Mesenteric fat pad (tissue), 1 donor: ENCODE measurements at places on chromosomes 4 and X. TPM values are rescaled to one million over a fixed set of nuclear protein-coding genes. Genes with fewer than 3 reads are reported as not detected.

CTAG1B gene
- total RNA-seq = not detected

PNMA6F gene
- not detected for total RNA-seq

VCX gene
- not detected for total RNA-seq

FGFR3 gene
- total RNA-seq = 0.90 TPM

KDR gene
- total RNA-seq = 37.4 TPM

GNL3L gene
- 34.7 TPM for total RNA-seq

AGTR2 gene
- total RNA-seq = not detected

FRG2 gene
- total RNA-seq = not detected

LRCH2 gene
- 2.6 TPM for total RNA-seq

SPANXA1 gene
- not detected for total RNA-seq

GRCh38 chrX:69319376-69319775 lies 154.1 kb upstream of the PJA1 start:
- DNase-seq = no peak

DNA sequence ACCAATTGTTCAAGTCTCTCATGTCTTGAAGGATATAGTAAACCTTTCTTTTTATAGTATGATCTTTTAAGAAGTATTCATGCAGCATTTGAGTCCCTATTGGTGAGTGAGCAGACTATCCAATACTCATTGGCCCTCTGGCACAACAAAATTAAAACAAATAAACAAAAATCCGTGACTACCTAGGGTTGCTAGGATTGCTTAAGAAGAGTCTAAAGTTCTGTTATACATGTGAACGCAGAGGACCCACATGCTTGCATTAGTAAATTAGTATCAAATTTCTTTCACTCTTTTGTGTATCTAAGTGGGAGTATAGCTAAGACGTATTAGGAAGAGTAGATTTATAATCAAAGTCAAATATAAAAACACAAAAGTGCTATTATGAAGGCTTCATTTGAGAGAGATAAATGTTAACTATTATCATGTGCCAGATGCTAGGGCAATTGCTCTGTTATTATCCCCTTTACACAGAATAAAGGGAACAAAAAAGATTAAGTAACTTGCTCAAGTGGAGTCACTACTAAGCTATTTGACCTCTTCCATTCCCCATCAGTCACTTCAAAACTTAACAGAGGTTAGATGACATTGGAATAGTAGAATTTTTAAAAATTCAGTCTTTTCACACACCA lies 29.2 kb upstream of the LARP1B start:
- DNase-seq = no peak

GRCh38 chr4:26094076-26094475 lies 180.1 kb downstream of the SMIM20 start:
- no peak for DNase-seq

- no peak for DNase-seq
Observed at GRCh38 chr4:183299464-183299863, 20.6 kb downstream of the CLDN22 start.

DNA sequence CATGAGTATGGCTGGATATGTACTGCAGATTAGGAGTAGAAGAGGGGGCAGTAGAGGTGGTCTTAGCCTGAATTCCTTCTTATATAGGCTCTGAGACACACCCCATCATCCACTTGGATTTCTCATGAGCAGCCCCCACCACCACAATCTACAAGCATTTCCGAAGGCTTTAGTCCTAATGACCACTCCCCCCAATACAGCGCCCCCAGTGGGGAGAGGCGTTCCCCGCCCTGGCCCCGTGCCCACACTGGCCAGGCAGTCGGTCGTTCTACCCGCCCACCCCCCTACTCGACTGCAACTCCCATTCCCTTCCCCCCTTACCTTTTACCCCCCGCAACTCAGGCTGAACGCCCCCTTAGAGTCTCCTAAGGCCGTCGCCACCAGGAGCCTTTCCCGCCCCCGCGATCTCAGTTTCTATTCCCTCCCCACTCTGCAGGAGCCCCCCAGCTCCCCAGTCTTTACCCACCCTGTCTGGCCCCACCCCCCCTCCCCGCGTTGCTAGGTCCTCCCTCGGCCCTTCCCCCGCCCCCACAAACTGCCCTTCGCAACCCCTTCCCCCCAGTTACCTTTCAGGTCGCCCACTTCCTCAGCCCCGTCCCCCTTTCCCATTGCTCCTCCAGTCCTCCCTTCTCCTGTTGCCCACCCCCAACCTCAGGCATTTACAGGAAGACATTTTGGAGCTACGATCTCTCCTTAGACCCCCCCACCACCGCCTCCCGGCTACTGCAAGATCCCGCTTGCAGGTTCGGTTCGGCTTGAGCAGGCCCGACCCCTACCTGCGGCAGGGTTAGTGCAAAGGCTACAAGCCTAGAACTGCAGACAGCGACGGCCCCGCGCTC lies 468 bp downstream of the ZMYM3 start:
- no peak for DNase-seq

DNA sequence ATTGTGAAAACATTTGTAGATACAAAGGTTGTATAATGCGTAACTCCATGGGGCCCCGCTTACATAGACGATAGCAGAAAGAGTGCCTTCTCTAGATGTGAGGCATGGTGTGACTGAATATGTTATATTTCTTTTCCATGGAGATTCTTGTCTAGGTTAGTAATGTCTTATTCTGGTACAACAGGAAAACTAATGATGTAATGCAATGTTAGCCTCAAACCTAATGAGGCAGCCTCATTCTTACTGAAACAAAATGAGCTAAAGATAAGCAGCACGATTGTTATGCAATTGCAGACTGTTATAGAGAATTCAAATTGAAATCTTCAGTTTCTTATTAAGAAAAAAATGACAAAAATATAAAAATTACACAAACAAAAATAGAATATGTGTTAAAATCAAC lies 171.1 kb upstream of the ANKRD50 start:
- no peak for DNase-seq

GRCh38 chr4:94766856-94767255 lies 9.1 kb downstream of the BMPR1B start:
- DNase-seq = no peak

DNA sequence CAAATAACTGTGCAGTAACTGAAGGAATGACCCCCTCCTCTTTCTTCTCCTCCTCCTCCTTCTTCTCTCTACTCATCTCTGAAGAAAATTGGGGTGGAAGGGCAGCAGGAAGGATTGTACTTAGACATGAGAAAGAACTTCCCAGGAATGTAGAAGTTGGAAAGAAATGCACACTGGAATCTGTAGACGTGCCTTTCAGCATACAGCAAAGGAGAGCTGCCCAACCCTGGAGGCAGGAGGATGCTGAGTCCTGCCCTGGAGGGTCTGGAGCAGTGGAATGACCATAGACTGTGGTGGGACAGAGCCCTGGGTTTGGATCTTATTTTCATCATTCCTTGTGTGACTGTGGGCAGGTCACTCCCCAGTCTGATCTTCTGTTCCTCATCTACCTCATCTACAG lies 80.1 kb downstream of the PJA1 start:
- no peak for DNase-seq

DNA sequence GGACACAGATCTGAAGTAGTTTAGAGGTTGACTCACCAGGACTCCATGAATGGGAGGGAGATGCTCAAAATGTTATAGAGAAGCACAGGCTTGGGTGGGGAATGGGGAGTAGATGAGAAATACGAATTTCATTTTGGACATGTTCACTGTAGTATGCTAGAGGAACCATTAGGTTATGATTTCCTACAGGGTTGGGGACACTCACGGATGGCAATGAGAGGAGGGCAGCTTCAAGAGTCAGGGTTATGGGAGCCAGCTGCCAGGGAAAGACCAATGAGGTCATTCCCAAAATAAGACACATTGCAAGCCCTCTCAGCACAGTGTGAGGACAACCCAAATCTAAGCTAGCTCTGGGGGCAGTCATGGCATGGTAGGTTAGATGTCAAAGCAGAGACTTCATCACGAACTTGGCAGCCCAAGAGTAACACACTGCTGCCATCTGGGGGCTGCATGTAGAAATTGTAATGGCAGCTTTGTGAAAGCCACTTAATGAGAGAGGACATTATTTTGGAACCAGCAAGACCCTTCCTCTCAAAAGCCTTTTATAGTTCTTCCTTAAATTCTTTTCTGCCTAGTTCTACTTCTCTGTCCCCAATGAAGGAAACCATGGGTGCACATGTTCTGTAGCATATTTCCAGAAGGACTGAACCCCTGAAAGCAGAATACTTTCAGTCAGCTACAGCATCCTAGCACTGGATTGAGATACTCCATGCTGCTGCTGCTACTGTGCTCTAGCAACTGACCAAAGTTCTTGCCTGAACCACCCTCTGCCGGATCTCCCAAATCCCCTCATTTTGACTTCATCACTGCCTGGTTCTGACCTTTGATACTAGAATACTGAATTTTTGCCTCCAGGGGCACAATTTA lies 16.2 kb upstream of the ZCCHC12 start:
- DNase-seq = no peak

- DNase-seq = no peak
Observed at GRCh38 chr4:77187322-77187721, 30.3 kb downstream of the CCNG2 start.

DNA sequence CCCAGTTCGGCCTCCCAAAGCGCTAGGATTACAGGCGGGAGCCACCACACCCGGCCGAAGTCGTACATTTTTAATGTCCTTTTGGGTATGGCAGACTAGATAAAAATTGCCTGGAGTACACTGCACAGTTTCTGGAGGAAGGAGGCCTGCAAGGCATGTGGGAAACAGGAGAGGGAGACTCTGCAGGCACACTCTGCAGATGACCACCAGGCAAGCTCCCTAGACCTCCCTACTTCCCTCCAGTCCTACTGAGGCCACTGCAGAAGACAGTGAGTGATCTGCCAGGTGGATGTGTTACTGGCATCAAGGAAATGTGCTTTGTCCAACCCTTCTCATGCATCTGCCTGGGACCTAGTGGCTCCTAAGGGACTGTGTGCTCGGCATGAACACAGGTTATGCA lies 11.4 kb downstream of the PDLIM3 start:
- DNase-seq = no peak

- DNase-seq = no peak
Observed at GRCh38 chrX:106284431-106285025, 116.4 kb downstream of the PWWP3B start.

DNA sequence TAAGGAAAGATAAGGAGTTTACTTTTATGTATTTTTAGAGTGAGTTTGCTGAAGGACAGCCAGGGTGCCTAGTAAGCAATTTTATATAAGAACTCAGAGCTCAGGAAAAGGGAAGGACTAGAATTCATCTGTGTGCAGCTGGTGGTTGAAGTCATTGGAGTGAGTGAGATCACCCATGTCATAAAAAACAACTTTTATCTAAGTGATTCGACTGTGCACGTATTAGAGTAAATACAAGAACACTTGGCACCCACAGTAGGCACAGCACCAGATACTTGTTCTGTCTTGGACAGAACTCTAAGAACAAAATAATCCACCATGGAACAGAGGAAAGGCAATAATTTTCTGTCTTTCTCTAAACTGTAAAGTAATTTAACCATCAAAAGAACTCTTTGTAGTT lies 31.6 kb downstream of the SYNPO2 start:
- DNase-seq = no peak

- DNase-seq = no peak
Observed at GRCh38 chrX:23228950-23229448, 105.7 kb upstream of the PTCHD1 start.

- DNase-seq = no peak
Observed at GRCh38 chrX:49129427-49129826, 5.9 kb upstream of the GPKOW start.

DNA sequence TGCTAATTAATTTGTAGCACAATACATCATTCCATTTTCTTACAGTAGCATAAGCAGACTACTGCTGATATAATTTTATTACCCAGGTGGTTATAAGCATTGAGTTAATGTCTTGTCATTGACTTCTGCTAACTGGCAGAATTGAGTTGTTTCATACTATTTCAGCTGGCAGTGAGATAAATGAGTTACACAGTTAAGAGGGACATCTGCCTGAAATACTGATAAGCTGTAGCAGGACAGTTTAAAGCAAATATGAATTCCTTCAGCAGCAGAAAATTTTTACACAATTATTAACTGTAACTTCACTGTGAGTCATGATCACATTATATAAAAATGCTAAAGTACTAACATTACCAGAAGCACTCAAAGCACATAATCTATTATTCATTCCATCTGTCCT lies 326.8 kb downstream of the INPP4B start:
- DNase-seq = no peak

DNA sequence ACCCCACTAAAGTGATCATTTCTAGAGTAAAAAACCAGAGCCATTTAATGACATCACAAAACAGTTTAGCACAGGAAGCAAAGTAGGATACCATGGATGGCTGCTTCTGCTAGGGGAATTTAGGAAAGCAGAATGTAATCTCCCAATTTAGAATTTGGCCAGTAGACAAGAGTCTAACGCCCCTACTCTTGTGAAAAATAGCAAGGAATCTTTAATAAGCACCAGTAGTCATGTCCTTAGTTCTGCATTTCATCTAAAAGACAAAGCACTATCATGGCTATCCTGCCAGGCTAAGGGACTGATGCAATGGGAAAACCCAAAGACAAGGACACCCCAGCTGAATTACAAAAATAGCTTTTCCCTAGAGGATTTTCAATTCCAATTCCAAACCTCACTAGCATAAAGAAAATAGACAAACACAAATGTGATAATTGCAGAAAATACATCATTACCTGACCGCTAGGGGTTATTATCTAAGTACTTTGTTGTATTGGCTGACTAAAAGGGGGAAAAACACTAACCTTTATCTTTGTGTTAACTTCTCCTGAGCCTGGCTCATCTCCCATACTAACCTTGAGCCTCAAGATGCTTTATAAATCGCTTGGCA lies 2.6 kb upstream of the AMMECR1 start:
- no peak for DNase-seq

DNA sequence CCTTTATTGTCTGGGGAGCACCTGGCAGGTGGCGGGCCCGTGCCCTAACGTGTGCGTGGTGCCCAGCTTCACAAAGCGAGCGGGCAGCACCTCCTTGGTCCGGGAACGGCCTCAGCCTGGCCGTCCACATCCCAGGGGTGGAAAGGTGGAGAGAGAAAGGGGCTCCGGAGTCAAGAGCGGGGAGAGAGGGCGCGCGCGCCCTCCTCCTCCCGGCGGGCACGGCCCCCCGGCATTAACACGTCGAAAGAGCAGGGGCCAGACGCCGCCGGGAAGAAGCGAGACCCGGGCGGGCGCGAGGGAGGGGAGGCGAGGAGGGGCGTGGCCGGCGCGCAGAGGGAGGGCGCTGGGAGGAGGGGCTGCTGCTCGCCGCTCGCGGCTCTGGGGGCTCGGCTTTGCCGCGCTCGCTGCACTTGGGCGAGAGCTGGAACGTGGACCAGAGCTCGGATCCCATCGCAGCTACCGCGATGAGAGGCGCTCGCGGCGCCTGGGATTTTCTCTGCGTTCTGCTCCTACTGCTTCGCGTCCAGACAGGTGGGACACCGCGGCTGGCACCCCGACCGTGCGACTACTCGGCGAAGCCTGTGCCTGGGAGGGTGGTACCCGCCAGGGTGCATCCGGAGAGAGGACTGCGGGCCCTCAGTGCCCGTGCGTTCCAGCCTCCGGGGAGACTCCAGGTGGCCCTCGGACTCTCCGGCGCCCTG lies at the start of gene KIT:
Gene KIT, plus strand, starts transcription at position 407 of the 701 bp plus-strand sequence. Its CDS starts 58 bp downstream, at position 465.
- no peak for DNase-seq

GRCh38 chr4:54224996-54225597 lies 4.0 kb upstream of the PDGFRA start:
- no peak for DNase-seq

DNA sequence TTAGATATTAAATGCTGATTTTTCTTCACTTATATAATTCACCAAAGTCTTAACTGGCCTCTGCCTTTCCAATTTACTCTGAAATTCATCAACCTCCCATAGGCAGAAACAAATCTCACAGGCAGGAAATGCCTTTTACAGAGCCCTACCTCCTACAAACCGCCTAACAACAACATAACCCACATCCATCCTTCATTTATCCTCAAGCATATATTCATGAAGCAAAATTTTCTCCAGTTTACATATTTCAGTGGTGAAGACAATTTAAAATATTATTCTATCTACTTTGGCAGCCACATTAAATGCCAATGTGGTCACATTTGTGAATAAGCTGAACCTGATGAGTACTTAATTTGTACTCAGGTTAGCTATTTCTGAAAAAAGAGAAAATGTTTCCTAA lies 30.3 kb downstream of the SEPSECS start:
- no peak for DNase-seq
